ENCODE measurements at places on chromosomes 5 and 9.

GRCh38 chr9:115103746-115104477 lies 14.0 kb downstream of the TNC start:
- no peak for DNase-seq

DNA sequence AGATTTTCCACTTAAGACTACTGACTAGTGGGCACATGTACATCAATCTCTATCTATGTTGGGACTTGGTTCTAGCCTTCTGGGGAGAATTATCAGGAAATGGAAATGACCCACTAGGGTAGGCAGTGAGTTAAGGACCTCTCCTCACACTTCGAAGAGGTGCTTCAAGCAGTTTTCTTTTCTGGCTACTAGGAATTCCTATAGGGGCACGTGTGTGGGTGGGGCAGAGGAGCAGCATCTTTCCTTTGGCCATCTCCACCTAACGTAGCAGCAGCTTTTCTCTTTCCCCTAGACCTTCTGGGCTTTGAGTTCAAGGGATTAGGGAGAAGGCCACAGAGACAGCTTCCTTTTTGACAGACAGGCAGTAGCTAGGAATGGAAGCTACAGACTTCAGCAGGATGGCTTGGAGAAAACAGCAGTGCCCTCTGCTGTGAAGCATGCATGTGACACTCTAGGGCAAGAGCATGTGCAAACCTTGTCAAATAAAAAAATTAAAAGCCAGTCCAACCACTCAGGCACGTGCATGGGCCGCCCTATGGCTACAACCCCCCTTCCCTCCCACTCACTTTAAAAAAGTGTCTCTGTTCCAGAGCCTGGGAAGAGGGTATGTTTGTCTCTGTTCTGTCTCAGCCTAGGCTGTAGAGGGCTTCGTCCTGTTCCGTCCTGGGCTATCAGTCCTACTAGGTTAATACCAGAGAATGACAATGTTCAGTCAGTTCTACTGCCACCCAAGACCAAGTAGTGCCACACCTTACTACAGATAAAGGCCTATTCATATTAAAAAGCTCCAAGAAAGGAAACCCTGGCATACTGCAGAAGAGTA lies 8.7 kb upstream of the GFRA3 start:
- DNase-seq: no peak

- DNase-seq: no peak
Measured at GRCh38 chr9:91163773-91164471, 197.8 kb downstream of the AUH start.

GRCh38 chr5:54778783-54779182 lies 206.6 kb downstream of the ESM1 start:
- DNase-seq: no peak

GRCh38 chr5:109099081-109099480 lies 310.7 kb downstream of the PJA2 start:
- DNase-seq: no peak

GRCh38 chr5:123421773-123422172 lies 1.4 kb downstream of the CEP120 start:
- DNase-seq: no peak

GRCh38 chr5:61322738-61323725 lies 9.0 kb upstream of the ZSWIM6 start:
- no peak for DNase-seq

DNA sequence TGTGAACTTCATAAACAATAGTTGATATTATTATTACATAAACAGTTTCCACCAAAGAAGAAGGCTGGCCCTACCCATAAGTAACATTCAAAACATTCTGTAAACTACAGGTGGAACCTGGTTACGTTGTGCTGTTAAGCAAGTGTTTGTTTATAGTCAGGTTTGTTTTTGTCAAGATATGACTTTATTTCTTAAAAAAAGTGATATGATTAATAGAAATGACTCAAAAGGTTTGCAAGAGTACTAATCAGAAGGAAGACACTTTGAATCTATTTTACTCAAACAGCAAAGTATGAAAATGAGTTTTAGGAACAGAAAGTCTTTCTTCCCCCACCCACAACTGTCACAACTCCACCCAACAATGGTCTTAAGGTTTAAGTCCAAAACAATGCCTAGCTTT lies 220.8 kb downstream of the PLK2 start:
- no peak for DNase-seq

- DNase-seq: no peak
Measured at GRCh38 chr5:11573140-11573992, 330.9 kb downstream of the CTNND2 start.

GRCh38 chr5:92126182-92126581 lies 743.1 kb upstream of the ARRDC3 start:
- no peak for DNase-seq

DNA sequence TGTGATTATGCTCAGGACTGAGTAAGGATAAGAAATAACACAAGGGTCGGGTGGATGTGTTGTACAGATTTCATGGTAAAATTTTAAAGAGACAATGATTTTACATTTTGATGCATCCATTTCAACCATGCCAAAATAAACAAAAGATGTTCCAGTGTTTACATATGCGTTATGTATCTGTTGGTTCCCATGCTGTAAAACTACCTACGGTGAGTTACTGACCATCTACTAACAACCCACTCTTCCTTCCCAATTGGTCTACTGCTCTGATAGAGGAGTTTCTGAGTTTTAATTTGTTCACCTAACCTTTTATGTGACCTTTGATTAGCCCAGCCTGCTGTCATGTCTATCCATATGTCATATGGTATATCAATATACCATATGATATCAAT lies 1697.1 kb downstream of the MAT2B start:
- DNase-seq: no peak

- DNase-seq: no peak
Measured at GRCh38 chr5:1349246-1349645, 4.3 kb upstream of the CLPTM1L start.

DNA sequence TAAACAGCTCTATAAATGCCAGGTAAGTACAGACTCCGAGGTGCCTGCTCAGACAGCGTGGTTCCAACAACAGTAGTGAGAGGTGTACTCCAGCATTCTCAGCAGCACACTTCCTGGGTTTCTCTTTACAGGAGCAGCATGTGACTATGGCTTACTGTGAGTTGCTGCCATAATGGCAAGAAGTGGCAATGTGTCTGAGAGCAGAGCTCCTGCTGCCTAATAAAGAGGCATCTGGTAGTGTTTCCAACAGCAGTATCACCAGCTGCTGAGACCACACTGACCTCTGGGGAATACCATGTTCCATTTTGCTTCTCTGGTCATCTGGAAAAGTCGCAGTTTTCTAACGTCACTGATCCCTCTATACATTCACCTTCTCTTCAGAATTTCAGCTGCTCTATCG lies 398.2 kb downstream of the SLCO4C1 start:
- no peak for DNase-seq

DNA sequence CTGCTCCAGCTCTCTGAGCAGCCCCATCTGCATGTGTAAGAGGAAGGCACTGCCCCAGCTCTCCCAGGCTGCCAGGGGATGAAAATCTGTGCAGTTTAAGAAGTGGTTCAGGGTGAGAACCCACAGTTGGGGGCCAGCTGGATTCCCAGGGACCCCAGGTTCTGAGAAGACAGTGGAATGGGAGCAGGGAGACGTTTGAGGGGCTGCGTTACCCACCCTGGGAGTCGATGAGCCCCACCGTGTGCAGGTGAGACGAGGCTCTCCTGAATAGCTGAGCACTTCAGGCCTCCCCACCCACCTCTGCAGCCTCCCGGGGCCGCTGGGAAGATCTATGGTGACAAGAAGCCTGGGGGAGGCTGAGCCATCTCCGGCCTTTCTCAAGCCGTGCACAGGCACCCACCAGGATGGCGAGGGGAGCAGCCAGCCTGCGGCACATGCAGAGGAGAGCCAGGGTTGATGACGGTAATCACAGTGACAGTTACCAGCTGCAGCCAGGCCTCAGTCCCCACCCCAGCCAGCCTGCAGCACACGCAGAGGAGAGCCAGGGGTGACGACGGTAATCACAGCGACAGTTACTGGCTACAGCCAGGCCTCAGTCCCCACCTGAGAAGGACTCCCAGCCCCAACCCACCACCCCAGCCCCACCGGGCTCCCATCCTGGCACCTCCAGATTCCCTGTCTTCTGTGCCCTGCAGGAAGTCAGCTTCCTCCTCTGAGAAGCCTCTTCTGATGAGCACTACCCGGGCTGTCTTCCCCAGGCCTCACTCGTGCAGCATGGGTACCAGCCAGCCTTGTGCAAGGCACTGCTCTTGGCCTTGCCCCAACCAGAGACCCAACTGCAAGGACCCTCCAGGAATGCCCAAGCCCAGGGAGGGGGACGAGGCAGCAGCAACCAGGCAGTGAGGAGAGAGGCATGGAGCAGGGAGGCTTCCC lies 150.8 kb upstream of the PPP1R26 start:
- no peak for DNase-seq

GRCh38 chr5:151449839-151450238 lies 2.4 kb downstream of the SLC36A1 start:
- DNase-seq: no peak

DNA sequence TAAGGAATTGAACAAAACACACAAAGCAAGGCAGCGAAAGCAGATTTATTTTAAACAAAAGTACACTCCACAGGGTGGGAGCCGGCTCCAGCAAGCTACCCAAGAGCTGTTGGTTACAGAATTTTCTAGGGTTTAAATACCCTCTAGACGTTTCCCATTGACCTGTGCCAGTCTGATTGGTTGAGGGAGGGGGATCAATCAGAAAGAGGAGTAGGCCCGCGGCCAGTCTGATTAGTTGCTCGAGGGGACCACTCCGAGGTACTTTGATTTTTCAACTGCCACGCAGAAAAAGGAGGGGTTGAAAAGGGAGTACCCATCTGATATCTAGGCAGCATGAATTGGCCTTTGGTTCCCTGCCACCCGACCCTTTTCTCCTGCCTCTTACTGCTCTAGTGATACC lies 998 bp downstream of the SRP19 start:
- DNase-seq: no peak

- no peak for DNase-seq
Measured at GRCh38 chr9:5639816-5640215, 10.9 kb downstream of the RIC1 start.

GRCh38 chr9:124770359-124771020 lies 621 bp downstream of the NR6A1 start:
- DNase-seq: no peak

DNA sequence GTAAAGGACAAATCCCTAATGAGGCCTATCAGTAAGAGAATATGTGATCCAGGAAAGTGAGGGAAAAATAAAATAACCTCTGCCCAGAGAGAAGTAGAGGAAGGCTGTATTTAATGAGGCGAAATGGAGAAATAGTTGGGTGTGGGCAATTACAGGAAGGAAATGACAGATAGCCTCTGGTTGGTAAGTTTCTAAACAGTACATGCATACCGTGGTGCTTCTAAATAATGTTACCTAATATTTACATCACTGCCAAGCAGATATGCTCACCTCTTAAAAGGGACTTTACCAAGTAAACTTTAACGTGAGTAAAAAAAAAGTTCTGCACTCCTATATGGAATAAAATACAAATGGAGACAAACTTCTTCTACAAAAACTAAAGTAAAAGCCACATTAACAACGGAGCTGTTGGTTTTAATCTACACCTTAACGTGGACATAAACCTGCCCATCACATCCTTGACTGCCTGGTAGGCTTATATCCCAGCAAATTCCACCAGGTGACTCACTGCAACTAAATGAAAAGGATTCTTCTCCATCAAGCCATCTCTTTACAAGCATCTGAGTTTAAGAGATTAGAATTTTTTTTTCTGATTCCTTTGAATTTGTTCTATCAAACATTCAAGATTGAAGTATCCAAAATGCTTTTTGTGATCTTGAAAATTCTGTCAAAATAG lies 12.4 kb downstream of the NFIL3 start:
- DNase-seq: no peak

GRCh38 chr5:125896368-125896767 lies 526.8 kb upstream of the GRAMD2B start:
- DNase-seq: no peak

GRCh38 chr9:124217836-124218437 lies 39.8 kb upstream of the NEK6 start:
- peak; percentile 17 for DNase-seq

GRCh38 chr5:126808521-126808988 lies 31.6 kb downstream of the LMNB1 start:
- DNase-seq: no peak

DNA sequence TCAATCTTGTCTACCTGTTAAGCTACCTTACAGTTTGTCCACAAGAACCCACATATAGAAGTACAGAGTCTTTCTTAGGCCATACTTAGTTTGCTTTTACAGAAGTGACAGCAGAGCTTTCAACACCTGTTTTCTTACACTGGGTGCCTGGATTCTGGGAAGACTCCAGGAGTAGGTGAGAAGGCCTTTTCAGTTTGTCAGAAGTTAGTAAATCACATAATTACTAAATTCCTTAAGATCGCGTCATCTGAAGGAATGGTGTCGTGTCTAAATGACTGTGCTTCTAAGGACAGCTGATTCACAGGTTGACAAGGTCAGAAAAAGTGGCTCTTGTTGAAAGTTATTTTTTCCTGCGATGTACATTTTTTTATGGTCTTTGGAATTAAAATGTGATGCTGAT lies 97.0 kb upstream of the FAM120A start:
- DNase-seq: no peak

DNA sequence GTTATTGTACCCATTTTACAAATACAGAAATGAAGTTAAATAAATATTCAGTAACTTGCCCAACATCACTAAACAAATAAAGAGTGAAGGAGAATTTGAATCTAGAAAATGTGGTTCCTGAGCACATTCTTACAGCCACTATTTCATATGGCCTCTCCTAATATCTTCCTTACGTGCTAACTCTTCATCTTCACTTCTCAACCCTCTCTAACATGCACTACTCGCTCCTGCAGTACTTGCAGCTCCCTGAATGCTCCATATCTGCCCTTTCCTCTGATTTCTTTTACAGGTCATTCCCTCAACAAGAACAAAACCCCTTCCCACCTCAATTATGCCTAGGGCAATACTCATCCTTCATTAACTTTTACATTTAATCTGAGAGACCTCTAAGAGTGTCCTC lies 711.5 kb downstream of the CETN3 start:
- DNase-seq: no peak

GRCh38 chr5:140042393-140042642 lies 781 bp downstream of the NRG2 start:
- DNase-seq: no peak

- DNase-seq: no peak
Measured at GRCh38 chr5:44809215-44809955, 638 bp downstream of the MRPS30 start.

DNA sequence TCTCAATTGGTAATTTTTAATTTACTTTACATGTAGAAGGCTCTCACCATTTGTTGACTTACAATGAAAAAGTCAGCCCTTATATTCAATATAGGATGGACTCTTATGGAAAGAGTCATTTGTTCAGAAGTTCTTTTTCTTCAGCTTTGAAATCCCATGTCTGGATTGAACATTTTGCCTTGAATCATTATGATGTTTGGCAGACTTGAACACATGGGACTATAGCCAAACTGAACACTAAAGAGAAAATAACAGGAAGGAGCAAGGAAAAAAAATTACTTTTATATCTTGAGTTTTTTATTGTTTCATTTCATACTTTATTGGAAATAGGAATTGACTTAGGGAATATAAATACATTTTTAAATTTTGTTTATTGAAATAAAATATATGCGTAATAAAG lies 1503.0 kb downstream of the EFNA5 start:
- no peak for DNase-seq

GRCh38 chr9:126722252-126722921 lies 82.5 kb upstream of the ZBTB43 start:
- DNase-seq: peak; percentile 63

GRCh38 chr9:63817622-63818518 lies 1467.1 kb downstream of the FOXD4L5 start:
- no peak for DNase-seq
